ENCODE measurements at places on chromosomes 13 and 19.

- no peak for DNase-seq
Observed at GRCh38 chr13:29136341-29136740, 316.2 kb downstream of the MTUS2 start.

GRCh38 chr19:43563816-43564457, 11.4 kb downstream of the XRCC1 start:
- no peak for DNase-seq

- no peak for DNase-seq
Observed at GRCh38 chr13:28333204-28333881, 161.6 kb downstream of the FLT1 start.

- no peak for DNase-seq
Observed at GRCh38 chr13:47334173-47334572, 437.3 kb upstream of the HTR2A start.

DNA sequence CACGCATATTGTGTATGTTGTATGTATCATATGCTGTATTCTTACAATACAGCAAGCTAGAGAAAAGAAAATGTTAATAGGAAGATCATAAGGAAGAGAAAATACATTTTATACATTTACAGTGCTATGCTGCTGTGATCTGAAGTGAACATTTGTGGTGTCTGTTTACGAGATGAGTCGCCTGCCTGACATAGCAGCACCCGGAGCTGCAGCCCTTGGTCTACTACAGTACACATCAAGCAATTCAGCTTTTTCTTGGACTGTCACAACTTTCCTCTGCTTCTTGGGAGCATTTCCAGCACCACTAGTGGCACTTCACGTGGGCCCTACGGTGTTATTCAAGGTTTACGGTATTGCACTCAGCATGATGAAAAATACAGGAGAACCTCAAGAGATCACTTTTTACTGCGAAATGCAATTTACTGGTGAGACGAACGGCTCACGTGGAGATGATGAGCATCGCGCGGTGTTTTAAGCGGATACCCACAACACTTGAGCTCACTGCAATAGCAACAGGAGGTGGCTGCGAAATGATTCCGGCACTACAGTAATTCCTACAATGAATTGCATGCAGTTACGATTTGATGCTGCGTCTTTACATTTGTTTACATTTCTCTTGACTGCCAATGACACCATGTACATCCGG, 308.4 kb downstream of the FGF9 start:
- DNase-seq = no peak

DNA sequence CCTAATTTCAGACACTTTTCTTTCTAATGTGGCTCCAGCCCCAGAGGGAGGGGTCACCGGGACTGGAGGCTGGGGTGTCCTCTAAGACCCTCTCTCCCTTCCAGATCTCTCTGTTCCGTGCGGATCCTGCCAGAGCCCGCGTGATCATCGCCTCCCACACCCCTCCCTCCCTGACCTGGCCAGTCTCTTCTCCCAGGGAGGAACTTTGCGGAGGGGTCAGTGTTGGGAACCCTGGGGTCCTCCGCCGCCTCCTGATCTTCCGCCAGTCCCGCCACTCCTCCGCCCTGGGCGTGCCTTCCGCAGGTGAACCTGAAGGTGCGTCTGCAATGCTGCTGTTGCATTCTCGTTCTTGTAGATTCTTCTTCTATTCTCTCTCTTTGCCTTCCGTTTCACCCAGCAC, 9.1 kb downstream of the SOX21 start:
- DNase-seq = no peak

DNA sequence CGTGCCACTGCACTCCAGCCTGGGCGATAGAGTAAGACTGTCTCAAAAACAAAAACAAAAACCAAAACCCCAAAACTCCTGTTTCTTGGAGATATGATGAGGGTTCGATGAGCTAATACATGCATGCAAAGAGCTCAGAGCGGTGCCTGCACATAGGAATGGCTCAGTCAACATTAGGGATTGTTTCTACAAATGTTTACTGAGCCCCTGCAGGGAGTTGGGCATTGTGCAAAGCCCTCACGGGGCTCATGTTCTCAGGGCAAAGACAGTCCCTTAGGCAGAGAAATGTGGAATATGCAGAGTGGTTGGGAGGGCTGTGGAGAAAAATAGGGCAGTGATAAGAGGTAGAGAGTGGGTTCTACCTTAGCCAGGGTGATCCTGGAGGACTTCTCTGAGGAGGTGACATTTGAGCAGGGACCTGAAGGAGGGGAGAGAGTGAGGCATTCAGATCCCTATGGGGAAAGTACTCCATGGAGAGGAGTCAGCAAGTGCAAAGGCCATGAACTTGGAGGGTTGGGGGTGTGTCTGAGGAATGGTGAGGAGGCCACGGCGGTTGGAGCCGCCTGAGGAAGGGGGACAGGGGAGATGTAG, 1.5 kb upstream of the EHD2 start:
- no peak for DNase-seq

DNA sequence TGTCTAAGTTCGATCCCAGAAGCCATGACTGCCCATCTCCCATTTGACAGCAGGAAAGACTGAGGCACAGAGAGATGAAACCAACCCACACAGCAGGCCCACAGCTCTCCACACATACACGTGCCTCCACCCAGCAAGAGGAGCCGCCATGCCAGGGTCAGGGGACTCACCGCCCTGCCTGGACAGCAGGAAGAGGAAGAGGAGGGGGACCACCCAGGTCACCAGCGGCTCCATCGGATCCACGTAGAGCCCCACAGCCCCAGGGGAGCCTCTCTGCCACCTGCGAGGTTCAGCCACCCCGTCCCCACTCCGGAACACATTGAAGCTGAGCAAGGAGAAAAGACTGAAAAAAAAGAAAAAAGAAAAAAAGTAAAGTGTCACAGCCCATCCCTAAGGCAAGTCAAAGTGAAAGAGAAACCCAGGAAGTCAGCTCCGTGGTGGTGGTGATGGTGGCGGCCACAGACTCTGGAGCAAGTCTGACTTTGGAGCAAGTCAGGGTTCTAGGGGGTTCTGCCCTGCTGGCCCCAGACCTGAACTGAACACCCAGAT, at the start of gene IL12RB1:
Gene IL12RB1, minus strand, starts transcription at position 345 of the 549 bp plus-strand sequence. Its CDS starts 111 bp downstream, at position 234.
- no peak for DNase-seq

GRCh38 chr13:48624858-48625257, 28.9 kb upstream of the CYSLTR2 start:
- DNase-seq = no peak

- no peak for DNase-seq
Observed at GRCh38 chr13:77535448-77535847, at the start of gene SCEL. Gene SCEL (plus strand): TSS chr13:77535706. CDS start chr13:77555876, 20,170 bp downstream.

DNA sequence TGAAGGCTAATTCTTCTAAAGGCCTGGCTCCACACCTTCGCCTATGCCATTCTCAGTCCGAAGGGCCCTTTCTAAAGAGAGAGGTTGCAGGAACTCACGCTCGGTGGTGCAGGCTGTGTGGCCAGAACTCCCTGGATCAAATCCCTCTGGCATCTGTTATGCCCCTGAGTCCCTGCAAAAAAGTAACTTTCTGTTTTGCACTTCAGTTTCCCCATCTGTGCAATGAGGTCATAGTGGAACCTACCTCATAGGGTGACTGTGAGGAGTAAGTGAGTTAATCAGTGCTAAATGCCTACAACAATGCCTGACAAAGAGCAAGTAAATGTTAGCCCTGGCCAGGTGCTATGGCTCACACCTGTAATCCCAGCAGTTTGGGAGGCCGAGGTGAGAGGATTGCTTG, 7.3 kb downstream of the IGSF23 start:
- no peak for DNase-seq

DNA sequence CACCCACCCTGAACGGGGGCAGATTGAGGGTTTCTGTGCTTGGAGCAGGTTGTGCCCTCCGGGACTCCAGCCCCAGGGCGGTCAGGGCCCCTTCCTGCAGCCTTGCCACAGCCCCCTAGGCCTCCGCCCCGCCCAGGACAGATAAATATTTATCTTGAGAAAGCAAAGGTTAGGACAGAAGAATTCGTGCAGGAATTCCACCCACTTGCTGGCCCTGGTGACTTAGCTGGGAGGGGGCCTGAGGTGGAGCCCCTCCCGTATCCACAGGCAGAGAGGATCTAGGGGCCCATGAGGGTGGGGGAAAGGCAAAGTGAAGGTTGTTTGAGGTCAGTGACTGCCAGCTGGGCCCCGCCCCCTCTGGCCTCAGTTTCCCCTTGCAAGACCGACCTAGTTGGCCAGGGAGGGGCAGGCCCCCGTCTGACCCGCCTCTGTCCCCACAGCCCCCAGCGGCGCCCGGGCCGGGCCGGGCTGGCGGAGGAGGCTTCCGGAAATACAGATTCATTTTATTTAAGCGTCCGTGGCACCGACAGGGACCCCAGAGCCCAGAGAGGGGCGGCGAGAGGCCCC, 5.2 kb downstream of the MIDN start:
- no peak for DNase-seq

GRCh38 chr13:74325106-74325505, 190.9 kb upstream of the KLF12 start:
- DNase-seq = no peak

GRCh38 chr13:79360095-79360494, 46.0 kb downstream of the RBM26 start:
- no peak for DNase-seq

DNA sequence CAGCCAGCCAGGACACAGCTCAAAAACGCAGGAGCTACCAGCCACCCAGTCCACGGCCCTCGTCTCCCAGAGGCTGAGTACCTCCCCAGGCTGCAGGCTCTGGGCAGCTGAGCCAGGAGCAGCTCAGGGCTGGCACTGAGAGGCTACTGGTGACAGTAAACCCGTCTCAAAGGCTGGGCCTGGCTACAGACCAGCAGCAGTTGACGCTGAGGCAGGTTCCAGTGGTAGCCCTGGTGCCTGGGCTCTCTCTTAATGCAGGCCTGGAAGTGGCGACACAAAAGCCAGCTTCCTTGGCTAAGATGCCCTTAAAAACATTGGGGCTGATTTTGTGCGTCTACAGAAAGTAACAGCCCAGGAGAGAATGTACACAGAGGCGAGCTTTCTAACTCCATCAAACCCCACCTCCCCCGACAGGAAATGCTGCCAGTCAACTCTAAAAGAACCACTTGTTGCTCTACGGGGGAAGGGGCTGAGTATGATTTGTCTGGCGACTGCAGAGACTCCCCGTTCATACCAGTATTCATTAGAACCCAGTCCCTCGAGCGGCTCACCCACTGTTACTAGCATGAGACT, 126.3 kb downstream of the STK24 start:
- DNase-seq = peak; percentile 79

DNA sequence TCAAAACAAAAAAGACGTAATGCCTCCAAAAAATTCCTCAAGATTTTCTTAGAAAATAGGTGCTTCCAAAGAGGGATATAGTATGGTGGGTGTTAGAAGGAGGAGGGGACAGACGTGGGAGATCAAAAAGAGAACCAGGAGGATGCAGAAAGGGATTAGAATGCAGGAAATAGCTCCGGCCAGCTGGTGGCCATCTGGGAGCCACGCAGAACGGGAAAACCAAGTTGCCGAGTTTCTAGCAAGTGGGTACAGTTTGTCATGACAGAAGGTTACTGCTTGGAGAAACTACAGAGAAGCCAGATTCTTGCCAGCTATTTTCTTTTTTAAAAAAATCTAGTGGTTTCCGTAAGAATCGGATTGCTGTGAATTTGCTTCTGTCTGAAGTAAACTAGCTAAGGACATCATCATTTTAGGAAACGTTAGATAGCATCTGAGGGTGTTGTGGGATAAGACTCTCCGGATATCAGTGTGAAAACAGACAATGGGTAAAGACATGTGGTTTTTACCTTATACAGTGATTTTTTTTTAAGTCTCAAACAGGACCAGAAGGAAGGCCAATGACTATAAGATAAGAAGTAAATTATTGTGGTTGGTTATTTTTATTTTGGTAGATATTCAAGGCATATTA, 104.9 kb downstream of the HSPH1 start:
- no peak for DNase-seq

GRCh38 chr19:30227661-30228112, 144.5 kb upstream of the ZNF536 start:
- no peak for DNase-seq

- DNase-seq = no peak
Observed at GRCh38 chr19:35313587-35313986, 15.4 kb upstream of the CD22 start.

- DNase-seq = no peak
Observed at GRCh38 chr19:47074621-47075020, 26.2 kb upstream of the TMEM160 start.

- peak; percentile 21 for DNase-seq
Observed at GRCh38 chr19:48660852-48661710, 11.7 kb downstream of the NTN5 start.

DNA sequence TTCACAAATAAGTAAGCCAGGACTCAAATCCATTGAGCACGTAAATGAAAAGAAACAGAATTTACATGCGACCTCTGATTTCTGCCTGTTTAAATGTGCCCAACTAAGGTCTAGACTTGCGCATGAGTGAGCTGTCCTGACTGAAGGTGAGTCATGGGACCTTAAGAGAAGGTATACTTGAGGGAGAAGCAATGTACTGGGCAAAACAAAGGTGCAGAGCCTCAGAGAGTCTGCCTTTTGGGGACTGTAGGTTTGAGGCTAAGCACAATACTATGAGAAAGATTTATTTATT, 45.8 kb downstream of the UFM1 start:
- DNase-seq = no peak

DNA sequence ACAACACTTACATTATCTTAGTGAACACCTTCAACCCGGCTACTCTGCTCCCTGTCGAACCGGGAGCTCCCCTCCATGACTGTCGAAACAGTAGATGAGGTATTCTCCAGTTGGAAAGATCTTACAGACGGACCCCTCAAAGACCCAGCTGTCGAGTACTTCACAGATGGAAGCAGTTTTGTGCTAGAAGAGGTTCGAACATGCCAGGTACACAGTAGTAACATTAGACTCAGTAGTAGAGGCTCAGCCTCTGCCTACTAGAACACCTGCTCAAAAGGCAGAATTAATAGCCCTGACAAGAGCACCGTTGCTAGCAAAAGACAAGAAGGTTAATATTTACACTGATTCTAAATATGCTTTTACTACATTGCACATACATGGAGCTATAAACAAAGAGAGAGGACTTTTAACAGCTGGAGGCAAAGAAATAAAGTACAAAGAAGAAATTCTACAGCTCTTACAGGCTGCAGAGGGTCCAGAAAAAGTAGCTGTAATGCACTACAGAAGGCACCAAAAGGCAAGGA, 13.6 kb upstream of the SLC15A1 start:
- DNase-seq = no peak

- DNase-seq = peak; percentile 47
Observed at GRCh38 chr19:12721656-12722565, 1.8 kb downstream of the TNPO2 start.

DNA sequence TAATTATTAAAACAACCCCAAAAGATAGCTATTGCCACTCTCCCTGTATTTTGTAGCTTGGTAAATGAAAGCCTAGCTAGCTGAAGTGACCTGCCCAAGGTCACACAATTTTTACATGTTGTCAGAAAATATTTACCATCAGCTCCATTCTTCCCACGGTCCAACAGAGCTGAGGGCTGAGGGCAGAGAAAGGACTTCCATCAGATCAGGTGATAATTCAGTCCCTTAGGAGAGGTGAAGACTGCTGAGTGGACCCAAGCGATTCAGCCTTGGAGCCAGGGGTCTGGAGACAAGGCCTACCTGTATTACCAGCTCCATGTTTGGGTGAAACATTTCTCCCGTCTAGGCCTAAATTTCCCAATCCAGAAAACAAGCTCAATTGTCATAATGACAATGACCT, 149.5 kb upstream of the TSHZ3 start:
- DNase-seq = no peak
